ELR (cell line): ENCODE measurements at places on chromosomes 3 and 15.
A peak's percentile ranks its signal among the peaks of the same experiment; 100 is the strongest.

- no peak for DNase-seq
Observed at GRCh38 chr3:186976837-186977750, 46.8 kb downstream of the ST6GAL1 start.

DNA sequence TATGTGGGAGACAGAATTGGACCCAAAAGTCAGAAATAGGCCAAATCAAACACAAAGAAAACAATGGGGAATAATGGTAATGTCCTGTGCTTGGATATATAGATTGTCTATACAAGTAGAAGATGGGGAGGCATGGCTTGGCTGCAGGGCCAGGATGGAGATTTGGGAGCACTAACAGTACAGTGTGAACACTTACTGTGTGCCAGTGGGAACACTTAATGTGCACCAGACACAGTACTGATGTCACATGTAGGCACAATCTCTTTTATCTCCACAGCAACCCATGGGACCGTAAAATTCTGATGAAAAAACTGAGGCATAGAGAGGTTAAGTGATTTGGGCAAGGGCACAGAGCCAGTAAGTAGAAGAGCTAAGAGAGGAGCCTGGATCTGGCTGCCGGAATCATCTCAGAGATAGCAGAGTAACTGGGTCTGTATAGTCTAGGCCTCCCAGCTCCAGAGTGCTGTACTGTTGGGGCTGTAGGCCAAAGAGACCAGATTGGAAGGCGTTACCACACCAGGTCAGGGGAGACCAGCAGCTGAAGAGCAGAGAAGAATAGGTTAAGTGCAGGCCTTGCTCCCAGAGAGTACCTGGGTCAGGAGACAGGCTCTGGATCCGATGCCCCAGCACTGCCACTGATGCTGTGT, 63.3 kb downstream of the RLBP1 start:
- DNase-seq, result no peak

DNA sequence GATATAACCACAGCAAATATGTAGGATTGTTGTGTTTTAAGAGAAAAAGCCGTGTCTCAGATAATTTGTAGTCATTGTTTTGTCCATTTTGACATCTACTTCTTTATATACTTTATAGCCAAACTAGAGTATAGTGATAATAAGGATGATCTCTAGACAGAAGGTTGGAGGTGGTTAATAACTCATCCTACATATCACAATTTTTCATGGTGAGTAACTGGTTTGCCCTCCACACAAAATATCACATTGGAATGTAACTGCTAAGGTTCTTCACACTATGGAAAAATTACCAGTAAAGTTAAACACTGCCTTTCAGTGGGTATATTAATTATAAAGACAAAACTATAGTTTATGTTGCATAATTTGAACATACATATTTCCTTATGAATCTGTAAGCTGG, 380.7 kb downstream of the LPP start:
- peak; percentile 70 for DNase-seq

GRCh38 chr3:111333642-111334041, 208.4 kb upstream of the CD96 start:
- DNase-seq, result peak; percentile 71

- DNase-seq, result no peak
Observed at GRCh38 chr3:62647711-62648110, 227.5 kb downstream of the CADPS start.

DNA sequence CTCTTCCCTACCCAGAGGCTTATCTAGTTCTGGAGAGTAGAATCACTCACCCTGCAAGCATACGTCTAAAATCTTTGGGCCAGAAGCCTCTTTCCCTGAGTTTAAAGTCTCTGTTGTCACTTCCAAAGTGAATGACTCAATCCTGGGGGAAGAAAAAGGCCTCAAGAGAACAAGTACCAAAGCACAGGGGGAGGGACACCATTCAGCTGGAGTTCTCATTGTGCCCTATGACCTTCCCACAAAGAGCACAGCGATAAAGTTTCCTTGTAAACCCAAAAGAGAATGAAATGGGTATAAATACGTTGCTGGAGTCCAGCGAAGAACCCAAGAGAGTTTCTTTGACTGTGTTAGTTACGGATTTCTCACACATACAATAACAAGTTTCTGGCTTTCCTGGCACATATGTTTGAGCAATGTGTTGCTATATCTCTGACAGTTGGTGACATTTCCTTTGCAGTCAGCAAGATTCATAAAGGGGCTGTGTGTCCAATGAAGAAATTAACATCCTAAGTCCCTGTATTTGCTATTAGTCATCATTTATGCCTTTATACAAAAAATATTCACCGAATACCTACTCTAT, 107.3 kb upstream of the PTPRG start:
- no peak for DNase-seq

DNA sequence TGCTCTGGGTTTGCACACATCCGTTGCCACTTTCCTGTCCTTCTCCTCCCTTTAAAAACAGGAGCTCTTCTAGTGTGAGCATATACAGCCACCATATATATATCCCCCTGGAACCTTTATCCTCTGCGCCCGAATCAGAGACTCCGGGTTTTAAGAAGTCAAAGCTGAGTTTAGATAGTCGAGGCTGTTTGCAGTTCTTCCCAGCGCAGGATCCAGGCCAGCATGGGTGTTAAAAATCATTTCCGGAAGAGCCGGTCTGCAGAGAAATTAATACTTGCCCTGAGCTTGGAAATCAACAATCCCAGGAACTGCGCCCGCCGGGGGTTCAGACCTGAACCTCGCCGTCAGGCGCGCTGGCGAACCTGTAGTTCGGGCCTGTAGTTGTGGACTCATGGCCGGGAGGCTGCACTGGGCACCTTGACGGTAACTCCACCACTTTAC, 2.3 kb downstream of the SHOX2 start:
- peak; percentile 41 for DNase-seq

DNA sequence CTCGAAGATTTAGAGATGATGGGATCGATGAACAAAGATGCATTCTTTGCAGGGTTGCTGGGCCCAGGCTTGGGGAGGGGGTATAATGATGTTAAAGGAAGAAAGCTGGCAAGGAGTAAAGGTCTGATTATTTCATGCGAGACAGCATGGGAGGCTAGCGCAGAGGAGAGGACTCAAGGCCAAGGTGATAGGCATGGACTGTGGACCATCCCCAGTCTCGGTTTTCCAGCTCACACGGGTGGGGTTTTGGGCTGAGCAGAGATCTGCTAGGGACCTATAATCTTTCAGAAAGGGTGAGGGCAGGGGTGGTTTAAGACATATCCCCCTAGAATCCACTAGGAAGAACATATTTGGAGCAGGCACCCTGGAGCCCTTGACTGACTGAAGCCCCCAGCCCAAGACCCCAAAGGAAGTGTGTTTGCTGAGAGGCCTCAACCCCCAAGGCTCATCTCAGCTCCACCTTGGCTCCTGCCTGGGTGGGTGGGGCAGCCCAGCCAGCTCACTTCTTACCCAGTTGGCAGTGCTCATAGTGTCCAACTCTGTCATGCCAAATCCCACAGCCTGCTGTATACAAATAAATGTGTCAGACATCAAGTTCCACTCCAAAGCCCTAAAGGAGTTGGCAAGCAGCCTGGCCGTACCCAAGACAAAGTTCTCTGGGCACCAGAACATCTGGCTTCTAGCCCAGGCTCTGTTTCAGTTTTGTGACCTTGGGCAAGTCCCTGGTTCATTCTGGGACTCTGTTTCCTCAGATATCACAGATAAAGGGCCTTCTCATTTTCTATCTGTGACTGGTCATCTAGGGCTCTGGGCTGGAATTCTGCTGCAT, 17.9 kb downstream of the ACSBG1 start:
- peak; percentile 18 for DNase-seq

- DNase-seq, result no peak
Observed at GRCh38 chr15:58760385-58761009, 10.6 kb upstream of the MINDY2 start.

GRCh38 chr3:47571391-47572175, 7.1 kb downstream of the CSPG5 start:
- DNase-seq, result no peak

GRCh38 chr3:173932624-173933023, 535.1 kb downstream of the NLGN1 start:
- peak; percentile 87 for DNase-seq

DNA sequence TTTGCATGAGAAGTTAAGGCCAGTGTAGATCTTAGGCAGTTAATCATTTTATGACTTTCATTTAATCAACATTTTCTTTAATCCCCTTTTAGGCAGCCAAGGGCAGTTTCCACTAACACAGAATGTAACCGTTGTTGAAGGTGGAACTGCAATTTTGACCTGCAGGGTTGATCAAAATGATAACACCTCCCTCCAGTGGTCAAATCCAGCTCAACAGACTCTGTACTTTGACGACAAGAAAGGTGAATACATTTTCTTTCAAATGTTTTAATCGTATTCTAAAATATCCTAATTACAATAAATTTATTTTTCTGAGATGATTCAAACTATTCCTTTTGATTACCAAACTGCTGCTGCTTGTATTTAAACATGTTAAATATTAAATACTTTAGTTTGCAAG, 843.2 kb downstream of the CADM2 start:
- no peak for DNase-seq

GRCh38 chr3:117306299-117306698, 596.7 kb downstream of the TUSC7 start:
- DNase-seq, result no peak

DNA sequence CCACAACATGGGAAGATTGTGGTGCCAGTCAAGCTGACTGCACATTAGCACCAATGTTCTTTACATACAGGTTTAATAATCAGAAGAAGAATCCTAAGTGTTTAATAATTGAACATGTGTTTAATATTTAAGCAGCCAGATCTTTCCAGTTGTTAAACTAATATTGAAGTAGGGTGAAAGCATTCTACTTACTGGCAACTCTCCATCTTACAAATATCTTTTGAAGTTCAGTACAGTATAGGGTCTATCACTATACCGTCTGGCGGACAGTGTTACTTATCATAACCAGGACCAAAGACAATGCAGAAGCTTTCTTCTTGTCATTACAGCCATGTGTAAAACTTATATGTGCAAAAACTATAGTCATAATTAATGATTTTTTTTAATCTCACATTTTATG, 376.4 kb downstream of the CNTN6 start:
- no peak for DNase-seq

GRCh38 chr15:70344666-70345065, 246.9 kb upstream of the TLE3 start:
- no peak for DNase-seq

GRCh38 chr15:43251871-43252250, 14.9 kb downstream of the TGM5 start:
- DNase-seq, result no peak

GRCh38 chr3:197828-198491, 1.4 kb downstream of the CHL1 start:
- no peak for DNase-seq

GRCh38 chr15:53320816-53321215, 438.6 kb downstream of the WDR72 start:
- DNase-seq, result no peak

DNA sequence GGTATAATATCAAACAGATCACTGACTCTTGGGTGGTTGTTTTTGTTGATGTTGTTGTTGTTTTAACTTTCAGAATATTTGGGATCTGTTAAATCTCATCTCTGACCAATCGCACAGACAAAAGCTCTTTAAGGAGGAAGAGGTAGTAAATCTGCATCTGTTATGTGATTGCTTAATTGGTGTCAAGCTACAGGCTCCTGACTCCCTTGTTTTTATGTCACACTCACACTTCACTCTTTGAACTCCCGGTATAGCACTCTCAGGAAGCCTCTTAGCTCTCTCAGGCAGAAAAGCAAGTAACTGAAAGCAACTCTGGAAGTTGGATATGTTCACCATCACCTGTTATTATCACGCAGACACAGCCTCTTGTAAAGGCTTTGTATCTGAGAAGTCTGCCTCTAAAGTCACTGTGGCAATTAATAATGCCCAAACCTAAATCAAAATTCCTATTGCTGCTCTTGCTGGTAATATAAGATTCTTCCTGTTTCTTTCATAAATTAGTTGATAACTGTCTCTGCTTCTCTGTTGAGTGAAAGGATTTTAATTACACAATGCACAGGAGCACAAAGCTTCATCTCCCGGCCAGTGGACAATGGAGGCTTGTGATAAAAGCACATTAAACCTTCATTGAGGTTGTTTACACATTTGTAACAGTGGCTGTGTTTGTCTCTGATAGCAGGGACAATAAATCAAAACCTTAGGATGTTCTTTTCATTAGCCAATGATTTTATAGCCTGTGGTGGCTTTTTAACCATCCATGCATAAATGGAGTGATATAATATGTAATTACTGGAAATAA, 576.7 kb downstream of the MFSD1 start:
- no peak for DNase-seq

- DNase-seq, result no peak
Observed at GRCh38 chr3:24476871-24477656, 17.6 kb downstream of the THRB start.

DNA sequence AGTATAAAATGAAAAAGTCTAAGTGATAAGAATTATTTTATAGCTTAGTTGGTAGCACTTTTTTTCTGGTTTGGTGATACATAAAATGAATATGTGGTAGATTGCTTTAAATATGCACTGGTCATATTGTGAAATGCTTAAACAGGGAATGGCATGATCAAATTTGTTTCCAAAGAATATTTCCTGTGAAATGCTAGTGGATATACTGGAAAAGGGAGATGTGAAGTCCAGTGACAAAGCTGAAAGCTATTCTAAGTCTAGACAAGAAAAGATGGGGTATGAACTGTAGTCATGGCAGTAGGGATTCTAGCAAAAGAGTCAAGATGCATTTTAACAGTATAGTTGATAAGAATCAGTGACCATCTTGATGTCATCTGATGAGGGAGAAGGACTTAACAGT, 98.9 kb upstream of the MME start:
- DNase-seq, result no peak
